ENCODE measurements at places on chromosomes 3 and 15.

DNA sequence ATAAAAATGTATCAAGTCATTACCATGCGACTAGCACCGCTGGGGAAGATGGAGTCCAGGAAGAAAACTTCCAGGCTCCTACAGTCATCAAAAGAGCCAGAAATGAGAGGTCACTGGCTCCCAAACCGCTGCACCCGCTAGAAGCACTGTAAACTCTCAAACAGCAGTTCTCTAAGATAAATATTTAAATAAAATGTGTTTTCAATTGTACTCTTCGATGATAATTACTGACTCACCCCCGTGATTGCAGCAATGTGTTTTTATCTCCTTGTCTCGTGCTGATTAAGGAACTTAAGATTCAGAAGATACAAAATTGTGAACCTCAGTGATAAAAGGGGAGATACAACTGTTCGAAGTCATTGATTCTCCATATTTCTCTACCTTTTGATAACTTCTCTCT lies 45.8 kb upstream of the FOXP1 start:
- no peak for DNase-seq

GRCh38 chr3:169404520-169404890 lies 259.0 kb downstream of the MECOM start:
- DNase-seq, result no peak

GRCh38 chr3:194606163-194606562 lies 27.1 kb downstream of the TMEM44 start:
- DNase-seq, result no peak

DNA sequence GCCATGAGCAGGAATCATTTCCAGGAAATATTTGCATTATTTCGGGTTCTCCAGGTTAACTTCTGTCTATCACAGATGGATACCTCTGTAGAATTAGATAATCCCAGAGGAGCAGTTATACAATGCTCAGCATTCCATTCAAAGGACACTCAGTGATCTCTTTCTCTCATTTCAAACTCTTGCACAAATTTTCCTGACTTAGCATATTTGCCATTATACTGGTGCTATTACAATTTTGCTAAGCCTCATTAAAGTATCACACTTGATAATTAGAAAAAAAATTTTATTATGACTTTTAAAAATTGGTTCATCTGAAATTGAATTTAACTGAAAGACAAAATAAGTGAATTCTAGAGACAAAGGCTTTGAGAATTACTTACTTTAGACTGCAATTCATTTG lies 469.0 kb downstream of the EPHA3 start:
- DNase-seq, result no peak

GRCh38 chr3:60980342-60980692 lies 270.9 kb downstream of the FHIT start:
- DNase-seq, result no peak

- DNase-seq, result no peak
Measured at GRCh38 chr3:141825216-141826011, 51.0 kb upstream of the ATP1B3 start.

- DNase-seq, result no peak
Measured at GRCh38 chr3:139838269-139838957, 96.6 kb upstream of the CLSTN2 start.

Data from renal cortex interstitium (tissue), 15 donors.